COR-L47 (cell line): ENCODE measurements at places on chromosomes 1 and 21.

DNA sequence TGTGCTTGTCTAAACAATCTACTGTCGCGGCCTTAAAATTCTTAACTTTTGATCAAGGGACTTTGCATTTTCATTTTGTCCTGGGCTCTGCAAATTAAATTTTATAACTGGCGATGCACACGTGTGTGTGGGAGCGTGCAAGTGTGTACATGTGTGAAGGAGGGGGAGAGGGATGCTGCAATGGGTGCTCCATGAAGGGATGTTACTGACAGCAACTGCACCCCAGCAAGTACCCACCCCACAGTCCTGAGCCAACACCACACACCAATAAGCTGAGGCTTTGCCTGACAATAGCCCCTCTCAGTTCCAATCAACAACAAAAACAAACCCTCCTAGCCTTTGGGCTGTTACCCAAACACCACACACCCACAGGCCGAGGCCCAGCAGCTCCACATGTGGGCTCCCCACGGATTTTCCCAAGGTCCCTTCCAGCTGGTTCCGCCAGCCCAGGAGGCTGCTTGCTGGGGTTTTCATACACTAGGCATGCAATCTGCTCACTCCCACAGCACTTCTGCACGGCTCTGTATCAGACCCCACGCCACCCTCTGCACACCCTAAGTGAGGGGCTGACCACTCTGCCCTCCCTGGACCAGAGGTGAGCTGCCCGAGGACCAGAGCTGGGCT lies 32.8 kb upstream of the IFFO2 start:
- DNase-seq: no peak

DNA sequence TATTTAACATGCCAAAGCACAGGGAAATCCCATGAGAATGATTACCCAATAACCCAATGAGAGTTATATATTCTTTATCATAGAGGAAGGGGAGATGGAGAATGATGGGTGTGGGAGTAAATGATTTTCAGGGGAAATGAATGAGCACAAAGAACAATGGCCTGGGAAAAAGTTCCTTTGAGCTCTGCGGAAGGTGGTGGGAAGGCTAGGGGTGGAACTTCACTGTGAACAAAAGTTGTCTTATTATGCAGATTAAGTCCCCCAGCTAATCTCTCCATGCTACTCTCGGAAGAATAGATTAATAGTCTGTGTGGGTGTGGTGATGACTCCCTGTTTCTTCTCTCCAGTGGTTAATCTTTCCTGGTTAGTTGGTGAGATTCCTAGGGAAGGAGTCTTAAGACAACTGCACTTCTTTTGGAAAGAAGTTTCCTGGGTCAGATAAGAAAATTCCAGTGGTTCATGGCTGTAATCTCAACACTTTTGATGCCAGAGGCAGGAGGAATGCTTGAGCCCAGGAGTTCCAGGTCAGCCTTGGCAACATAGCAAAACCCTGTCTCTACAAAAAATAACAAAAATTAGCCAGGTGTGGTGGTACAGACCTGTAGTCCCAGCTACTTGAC lies 71.6 kb downstream of the DNTTIP2 start:
- DNase-seq: no peak

DNA sequence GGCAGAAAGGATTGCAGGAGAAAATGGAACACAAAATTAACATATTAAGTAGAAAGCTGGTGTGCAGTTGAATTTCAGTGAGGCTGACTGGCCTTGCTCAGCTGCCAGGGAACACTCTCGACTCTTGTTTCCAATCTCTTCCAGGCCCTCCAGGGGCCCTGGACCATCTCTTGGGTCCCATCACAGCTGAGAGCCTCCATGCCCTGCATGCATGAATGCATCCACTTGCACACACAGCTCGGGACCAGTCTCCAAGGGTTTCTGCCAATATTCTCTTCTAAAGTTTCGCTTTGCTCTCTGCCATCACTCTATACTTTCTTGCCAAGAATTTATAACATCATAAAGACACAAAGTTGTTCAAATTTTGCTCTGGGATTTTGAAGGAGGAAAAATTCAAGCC lies 200.3 kb downstream of the DSCAM start:
- no peak for DNase-seq

- DNase-seq: no peak
Measured at GRCh38 chr1:156251527-156251926, 3.7 kb upstream of the PAQR6 start.

DNA sequence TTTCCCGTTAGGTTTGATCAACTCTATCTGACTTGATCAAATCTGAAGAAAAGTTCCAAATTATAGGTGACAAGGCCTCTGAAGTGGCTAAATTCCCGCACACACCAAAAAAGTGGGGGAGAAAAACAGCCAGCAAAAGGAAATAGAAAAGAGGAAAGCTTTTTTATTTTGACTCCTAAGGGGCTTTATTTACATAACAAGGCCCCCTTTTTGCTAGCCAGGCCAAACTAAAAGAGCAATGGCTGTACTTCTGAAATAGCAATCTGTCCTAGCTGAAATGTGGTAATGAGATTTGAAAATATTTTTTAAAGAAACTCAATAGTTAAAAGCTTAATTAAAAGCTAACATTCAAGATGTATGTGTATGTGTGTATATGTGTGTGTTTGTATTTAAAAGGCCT lies 311.5 kb upstream of the POGK start:
- no peak for DNase-seq

DNA sequence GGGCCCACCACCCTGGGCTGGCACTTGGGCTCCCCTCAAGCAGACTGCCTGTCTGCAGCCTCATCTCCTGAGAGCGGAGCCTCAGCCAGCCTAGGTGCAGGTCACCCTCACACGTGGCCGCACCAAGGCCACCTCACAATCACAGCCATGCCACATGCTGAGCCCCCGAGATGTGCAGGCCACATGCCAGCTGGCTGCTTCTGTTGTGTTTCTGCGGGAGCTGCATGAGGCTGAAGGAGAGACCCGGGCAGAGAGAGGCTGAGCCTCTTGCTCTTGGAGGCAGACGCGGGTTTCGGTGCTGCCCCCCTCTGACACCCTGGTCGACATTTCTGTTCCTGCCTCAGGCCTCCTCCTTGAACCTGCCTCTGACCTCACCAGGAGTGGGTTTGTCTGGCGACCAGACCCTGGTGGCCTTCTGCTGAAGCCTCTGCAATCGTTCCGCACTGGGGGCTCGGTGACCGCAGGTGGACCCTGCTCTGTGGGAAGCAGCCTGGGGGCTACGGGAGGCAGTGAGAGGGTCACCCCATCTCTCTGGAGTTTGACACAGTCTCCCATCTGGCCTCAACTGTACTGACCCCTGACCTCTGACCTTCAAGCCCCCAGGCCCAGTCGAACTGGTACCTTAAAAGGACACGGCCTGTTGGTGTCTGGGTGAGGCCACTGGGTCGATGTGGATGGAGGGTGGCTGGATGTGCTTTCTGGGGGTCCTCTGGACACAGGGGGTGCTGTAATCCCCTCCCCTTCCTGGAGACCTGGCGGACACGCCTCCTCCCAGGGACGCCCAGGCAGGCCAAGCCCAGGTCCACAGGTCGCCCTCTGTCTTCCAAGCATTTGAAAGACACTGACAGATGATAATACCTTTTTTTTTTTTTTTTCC lies 13.0 kb upstream of the C1orf174 start:
- DNase-seq: no peak

GRCh38 chr1:186974774-186975181 lies 146.0 kb downstream of the PLA2G4A start:
- DNase-seq: no peak

DNA sequence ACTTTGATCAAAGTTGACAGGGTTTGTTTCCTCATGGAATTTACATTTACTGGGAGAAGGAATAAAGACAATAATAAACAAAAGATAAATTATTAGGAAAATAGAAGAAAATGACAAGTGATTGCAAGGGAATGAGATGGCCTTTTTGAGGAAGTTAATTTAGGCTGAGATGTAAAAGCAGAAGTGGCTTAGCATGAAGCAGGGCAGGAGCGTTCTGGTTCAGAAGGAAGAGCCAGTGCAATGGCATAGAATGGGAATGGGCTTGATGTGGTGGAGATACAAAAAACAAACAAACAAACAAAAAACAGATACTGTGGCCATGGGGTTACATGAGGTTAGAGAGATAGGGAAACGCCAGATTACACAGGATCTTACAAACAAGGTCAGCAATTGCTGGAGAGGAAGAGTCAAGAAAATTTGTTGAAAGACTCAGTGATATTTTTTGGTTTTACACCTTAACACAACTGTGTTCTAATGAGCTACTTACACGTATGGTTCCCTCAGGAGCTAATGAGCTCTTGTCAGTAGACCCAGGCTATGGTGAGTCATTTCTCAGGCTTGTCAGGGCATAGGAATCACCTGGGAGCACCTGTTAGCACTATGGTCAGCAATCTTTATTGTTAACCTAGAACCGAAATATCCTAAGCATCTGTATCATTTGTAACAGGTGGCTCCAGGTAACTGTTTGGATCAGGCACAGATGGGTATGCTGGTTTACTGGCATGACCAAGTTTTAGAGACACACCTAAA lies 8.7 kb upstream of the CADM3 start:
- no peak for DNase-seq

DNA sequence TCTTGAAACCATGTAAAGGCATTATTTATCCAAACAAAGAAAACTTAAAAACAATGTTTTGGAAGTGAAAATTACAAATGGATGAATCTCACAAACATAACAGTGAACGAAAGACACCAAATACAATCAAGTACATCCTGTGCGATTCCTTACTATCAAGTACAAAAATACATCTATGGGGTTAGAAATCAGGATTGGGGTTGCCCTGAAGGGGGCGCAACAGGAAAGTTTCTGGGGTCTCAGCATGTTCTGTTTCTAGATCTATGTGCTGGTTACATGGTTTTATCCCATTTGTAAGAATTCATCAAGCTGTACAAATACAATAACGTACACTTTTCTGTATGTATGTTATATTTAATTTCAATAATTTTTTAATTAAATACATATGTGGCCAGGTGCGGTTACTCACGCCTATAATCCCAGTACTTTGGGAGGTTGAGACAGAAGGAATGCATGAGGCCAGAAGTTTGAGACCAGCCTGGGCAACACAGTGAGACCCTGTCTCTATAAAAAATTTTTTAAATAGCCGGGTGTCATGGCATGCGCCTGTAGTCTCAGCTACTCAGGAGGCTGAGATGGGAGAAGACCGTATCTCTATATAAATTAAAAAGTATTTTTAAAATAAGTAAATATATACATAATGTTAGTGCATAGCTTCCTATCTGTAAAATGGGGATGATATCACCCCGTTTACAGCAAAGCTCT lies 121.5 kb upstream of the SOD1 start:
- DNase-seq: no peak

GRCh38 chr1:38727684-38728584 lies 131.6 kb downstream of the RRAGC start:
- no peak for DNase-seq

- no peak for DNase-seq
Measured at GRCh38 chr1:244865028-244865371, 657 bp upstream of the HNRNPU start.

DNA sequence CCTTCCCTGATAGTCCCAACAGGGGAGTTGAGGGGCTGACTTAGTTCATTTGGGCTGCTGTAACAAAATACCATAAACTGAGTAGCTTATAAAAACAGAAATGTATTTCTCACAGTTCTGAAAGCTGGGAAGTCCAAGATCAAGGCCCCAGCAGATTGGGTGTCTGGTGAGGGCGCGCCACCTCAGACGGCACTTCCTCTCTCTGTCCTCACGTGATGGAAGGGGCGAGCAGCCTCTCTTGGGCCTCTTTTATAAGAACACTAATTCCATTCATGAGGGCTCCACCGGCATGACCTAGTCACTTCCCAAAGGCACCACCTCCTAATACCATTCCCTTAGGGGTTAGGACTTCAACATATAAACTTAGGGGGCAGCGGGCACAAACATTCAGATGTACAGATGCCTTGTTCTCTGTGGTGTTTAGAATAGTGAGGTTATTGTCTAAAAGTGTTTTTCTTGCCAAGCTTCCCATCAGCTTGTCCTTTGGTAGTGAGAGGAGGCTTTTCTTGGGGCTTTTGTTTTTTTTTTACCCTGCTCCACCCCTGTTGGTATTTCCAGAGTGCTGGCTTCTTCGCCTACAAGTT lies 20.3 kb downstream of the NIPAL3 start:
- DNase-seq: no peak

DNA sequence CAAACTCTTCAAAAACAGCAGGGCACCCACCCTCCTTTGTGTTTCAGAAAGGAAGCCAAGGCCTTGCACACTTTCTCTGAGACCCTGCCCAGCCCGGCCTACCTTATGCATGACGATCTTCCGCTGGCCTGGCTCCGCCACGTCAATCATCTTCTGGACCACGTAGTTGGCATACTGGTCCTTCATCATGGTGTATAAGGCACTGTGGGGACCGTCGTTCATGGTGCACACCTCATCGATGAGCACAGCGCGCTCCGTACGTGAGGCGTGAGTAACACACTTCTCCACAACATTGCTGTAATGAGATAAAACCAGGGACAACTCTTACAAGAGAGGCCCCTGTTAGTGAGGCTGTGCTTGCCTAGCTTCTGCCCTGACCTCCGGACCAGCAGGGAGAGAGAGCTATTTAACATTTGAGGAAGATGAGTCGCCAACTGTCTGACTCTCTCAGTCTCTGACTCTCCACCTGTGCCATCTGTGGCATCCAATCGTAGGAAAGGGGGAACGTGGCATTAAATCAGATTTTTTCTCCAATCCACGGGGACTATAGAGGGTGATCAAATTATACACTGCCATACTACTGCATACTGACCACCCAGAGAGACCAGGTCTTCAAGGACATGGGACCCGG lies 28.1 kb upstream of the SDC3 start:
- DNase-seq: no peak

DNA sequence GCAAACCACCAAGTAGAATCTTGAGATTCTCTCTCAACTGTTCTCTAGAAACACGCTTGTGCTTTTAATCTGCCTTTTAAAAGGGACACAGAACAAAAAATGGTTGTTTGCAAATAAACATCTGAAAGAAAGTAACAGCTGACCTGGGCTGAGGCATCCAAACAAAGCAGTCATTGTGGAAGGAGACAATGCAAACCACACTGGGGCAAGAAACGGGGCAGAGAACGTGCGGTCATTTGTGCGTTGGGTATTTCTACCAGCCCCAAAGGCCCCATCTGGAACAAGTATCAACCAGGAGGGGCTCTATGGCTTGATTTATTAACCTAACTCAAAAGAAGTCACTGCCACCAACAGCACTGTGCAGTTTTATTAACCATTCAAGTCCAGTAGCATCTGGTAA lies 6.0 kb downstream of the STMN1 start:
- no peak for DNase-seq

DNA sequence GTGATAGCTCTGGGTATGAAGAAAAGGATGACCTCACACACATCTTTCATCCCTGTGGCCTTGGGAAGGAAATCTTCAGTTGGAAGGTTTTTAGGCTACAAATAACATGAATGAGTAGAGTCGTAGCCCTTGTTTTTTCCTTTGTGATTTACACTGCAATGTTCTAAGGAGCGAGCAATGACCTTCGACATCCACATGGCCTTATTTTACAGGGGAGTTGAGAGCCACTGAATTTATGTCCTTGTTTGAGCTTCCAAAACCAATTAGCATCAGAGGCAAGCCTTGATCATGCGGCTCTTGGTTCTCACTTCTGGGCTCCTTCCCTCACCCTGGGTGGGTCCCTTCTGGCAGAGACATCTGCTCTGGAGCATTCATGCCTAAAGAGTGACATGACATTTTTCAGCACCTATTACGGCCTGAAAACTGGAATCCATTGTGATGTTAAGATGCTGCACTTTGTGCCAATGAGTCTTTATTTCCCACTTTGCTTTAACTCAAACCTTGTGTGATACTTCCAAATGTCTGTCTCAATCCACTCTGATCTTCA lies 70.5 kb upstream of the RUNX1 start:
- no peak for DNase-seq
